ENCODE measurements at places on chromosomes 2 and 18.

DNA sequence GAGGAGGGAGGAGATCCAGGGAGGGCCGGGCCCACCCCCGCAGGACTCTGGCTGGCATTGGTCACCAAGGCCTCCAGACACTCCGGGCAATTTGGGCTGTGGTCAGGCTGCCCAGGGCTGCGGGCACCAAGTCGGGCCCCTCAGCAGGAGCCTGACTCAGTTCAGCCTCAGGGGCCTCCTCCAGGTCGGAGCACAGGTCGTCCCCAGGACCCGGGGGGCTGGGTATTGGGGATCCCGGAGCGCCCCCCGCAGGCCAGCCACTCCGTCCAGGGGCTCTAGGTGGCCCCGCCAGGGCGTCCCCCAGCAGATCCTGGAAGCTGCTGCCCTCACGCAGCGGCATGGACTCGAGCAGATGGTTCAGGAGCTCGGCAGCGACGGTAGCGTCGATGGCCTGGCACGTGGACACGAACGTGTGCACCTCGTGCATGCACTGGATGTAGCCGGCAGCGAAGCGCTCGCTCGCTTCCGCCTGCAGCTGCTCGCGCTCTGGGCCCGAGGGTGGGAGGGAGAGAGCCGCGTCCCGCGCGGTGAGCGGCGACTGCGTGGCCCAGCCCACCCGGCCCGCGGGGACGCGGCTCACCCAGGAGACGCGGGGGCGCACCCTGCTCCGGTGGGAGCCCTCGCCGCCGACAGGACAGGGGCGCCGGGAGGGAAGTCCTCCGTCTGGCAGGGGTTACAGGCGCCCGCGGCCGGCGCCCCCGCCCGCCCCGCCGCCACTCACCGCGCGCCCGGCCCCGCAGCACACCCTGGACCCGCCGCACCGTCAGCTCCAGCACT lies 884 bp downstream of the HES6 start:
- no peak for DNase-seq

DNA sequence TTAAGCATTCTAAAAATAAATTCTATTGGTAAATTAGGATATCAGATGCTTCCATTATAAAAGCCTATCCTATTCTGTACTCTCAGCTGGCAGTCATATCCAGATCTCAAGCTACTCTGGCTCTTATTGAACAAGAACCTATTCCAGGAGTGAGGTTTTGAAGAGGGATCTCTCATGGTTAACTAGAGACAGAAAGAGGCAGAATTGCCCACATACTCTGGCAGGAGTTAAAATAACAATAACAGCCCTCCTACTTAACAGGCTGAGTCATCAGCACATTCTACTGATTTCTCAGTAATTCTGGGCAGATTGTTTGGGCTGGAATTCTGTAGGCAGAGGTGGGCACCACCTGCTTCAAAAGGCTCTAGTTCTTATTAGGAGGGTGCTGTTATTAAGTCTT lies 142.0 kb upstream of the UNC80 start:
- peak; percentile 44 for DNase-seq

- no peak for DNase-seq
These were observed 52.6 kb upstream of the ASAP2 start for GRCh38 chr2:9154061-9154460.

DNA sequence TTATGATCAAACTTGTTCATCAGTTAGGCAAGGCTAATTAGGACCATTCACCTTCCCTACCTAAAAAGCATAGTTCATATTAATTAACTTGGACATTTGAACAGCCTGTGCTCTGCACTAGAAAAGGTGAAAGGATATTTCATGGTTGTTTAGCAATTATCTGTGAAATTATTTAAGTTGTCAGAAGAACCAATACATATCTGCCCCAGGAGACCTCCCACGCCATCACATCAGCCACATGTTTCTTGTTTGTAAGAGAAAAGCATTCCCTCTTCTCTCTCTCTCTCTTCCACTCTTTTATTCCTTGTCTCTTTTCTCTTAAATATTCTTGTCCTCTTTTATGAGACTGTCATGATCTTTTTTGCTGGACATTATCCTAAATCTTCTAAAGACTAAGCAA lies 282.0 kb upstream of the RND3 start:
- DNase-seq = no peak

GRCh38 chr2:106845716-106846115 lies 40.3 kb downstream of the ST6GAL2 start:
- DNase-seq = no peak

GRCh38 chr2:239157771-239158170 lies 243.0 kb downstream of the HDAC4 start:
- DNase-seq = no peak

GRCh38 chr2:101440127-101440738 lies 34.7 kb downstream of the RFX8 start:
- DNase-seq = no peak

- no peak for DNase-seq
These were observed 4.8 kb downstream of the EPHA4 start for GRCh38 chr2:221567231-221567760.

DNA sequence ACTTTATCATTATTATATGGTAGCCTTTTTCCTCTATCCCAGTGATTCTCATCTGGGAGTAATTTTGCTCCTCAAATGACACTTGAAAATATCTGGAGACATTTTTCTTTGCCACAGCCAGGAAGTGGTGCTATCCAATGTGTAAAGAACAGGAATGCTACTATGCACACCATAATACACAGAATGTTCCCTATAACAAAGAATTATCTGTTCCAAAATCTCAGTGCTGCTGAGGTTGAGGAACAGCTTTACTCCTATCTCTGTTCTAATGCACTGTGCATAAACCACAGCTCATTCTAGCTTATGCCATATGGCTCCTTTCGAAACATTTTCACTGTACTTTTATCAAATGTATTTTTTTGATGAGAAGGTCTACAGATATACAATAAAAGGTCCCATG lies 1231.2 kb upstream of the CELF4 start:
- no peak for DNase-seq

GRCh38 chr2:54541995-54542394 lies 85.9 kb downstream of the SPTBN1 start:
- DNase-seq = no peak

DNA sequence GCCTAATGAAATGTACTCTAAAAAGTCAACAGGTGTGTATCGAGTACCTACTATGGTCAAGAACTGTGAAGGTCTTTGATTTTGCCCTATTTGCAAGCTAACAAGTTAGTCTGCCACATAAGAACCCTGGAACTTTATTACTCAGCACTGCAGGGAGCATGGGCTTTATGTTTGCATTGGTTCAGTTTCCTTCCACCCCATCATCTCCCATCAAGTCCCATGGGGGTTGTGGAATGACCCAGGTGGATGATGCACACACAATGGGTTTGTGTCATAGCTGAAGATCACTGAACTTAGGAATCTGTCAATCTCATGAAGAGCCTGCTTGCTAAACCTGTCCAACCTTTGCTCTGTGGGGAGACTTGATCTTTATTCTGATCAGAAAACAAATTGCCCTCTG lies 265.5 kb downstream of the RPRM start:
- DNase-seq = no peak

DNA sequence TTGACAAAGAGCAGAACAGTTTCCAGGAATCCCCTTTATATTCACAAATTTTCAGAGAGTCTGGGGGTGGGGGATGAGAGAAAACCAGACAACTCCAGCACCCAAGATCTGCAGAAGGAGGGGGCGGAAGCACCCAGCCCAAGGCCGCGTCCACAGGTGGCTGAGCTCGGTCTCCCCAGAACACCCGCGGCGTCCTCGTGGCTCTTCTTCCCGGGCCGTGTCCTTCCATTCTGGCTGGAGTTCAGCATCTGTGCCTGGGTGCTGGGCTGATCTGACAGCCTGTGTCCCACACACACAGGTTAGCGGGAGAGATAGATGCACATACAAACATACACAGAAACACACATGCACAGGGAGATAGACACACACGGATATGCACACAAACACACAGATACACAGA lies 455.8 kb upstream of the SALL3 start:
- DNase-seq = no peak

DNA sequence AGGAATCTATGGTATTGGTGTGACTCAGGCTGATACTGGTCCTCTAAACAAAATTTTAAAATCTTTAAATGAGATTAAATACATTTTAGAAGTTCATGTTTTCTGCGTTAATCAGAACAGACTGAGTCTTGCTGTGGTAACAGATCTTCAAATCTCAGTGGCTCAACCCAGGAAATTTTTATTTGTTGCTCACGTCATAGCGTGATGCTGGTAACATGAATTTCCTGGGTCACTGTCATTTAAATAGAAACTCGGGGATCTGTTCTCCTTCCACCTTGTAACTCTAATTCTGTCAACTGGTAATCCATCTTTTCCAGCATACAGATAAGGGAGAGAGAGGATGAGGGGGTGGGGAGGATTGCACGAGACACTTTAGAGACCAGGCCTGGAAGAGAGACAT lies 90.0 kb downstream of the CDC42EP3 start:
- DNase-seq = no peak

DNA sequence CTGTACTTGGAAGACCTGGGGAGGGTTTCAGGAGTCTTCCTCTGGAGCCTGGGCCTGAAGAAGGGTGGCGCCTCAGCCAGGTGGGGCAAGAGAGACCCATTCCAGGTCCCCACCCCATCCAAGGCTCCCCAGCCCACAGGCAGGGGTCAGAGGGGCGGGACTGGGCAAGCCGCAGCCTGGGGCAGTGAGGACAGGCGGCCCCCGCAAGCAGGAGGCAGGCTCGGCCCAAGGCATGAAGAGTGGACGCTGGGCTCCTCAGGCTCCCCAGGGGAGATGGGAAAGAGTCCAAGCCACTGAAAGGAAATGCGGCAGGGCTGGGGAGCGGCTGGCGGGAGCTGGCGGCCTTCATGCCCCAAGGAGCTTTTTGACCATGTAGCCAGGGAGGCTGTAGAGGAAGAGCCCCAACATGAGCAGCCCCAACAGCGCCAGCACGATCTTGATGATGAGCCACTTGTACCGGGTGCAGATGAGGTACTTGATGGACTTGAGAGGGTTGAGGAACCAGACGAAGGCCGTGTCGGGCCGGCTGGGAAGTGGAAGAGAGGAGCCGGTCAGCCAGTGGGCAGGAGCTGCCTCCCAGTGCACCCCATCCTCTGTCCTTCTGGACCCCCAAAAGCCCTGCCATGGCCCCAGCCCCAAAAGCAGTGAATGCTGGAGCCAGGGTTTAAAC lies 20.1 kb downstream of the OTOF start:
- DNase-seq = no peak

DNA sequence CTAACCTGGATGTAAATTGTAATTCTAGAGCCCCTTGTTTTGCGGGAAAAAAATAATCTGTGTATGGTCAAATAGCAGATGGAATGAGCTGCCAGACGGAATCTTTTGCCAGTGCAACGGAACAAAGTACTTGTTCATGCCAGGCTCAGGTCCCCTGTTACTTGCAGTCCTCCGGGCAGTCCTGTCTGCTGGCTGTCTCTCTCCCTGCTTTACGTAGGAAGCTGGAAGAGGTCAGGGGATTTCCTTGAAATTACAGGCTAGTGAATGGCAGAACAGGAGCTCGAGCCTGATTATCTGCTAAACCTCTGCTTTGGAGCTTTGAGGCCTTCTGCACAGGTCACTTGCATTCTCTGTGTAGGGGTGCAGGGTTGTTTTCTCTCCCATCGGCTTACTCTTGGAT lies 54.8 kb downstream of the LRRFIP1 start:
- DNase-seq = no peak

- DNase-seq = no peak
These were observed 258.4 kb downstream of the MEIS1 start for GRCh38 chr2:66693076-66693965.

DNA sequence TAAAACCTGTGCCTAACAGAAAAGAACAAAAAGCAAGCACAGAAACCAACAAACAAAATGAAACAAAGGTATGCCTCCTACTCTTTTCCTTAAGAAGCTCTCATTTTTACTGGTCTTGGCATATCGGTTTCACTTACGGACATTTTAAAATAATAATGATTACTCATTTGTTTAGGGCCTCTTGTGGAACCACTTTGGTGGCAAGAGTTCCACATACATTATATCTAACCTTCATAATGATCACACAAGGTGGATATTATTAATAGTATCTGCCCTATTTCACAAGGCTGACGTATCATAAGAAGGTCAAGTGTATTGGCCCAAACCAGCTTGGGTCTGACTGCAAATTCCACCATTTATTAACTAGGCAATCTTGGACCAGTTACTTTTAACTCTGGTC lies 304.7 kb downstream of the TCF4 start:
- DNase-seq = no peak

- no peak for DNase-seq
These were observed 540.0 kb upstream of the ZEB2 start for GRCh38 chr2:145059914-145060313.

DNA sequence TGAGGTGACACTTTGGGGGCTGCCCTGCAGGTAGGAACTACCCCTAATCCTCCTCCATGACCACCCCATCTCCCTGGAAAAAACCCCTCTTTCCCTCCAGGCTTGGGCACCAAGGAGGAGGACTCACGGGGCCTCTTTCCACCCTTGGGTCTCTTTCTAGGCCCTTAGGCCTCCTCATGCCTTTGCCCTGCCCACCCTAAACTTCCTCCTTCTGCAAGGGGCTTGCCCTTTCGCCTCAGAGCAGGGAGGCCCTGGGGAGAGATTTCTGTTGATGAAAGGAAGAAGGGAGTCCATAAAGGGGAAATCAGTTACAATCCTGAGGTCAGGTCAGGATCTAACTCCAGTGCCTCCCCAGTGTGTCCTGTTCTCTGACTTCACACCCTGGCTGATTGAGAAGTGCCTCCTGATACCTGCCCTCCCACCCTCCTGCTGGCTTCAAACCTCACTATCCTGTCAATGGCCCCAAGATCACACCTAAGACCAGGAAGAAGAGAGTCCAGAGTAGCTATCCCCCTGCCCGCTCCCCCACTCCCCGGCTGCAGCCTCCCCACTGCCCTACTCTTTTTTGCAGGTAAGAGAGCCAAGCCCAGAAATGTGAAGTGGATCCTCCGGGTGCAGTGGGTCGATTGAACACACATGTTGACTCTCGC lies 16.7 kb upstream of the TNS1 start:
- no peak for DNase-seq

GRCh38 chr2:224528171-224528570 lies 57.0 kb downstream of the CUL3 start:
- no peak for DNase-seq

DNA sequence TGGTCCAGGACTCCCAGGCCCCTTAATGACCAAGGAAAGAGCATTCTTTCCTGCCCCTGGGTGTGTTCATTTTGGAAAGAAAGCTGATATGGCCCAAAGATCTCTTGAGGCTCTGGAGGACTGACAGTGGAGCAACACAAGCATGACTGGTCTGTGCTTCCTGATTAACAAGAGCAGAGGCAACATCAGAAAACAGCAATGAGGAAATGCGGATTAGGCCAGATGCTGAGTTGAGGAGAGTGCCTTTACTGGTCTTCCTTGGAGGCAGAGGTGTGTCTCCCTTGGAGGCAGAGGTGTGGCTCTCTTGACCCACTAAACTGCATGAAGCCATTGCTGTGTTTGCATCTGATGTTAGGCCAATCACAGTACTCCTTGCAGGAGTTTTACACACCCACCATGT lies 19.9 kb downstream of the IL36B start:
- no peak for DNase-seq

- DNase-seq = no peak
These were observed 49.8 kb downstream of the PLEK start for GRCh38 chr2:68414876-68415275.

- DNase-seq = no peak
These were observed 95.2 kb downstream of the LBH start for GRCh38 chr2:30326497-30326896.
